Astrocyte (in vitro differentiated cells and primary cell): ENCODE measurements at places on chromosomes 13 and 19.

- no peaks in the 10 kb centered on the region for H3K27me3 ChIP-seq
- H3K36me3 ChIP-seq: no peaks in the 10 kb centered on the region
- DNase-seq: peak; percentile 49
- H3K4me1 ChIP-seq: peaks cover 10% of the 10 kb centered on the region
- peak overlapping the region; percentile 84 for H3K4me3 ChIP-seq
- peak overlapping the region; percentile 76 for H3K27ac ChIP-seq
Observed at GRCh38 chr13:94550062-94550738, 45.8 kb downstream of the TGDS start.

- no peaks in the 10 kb centered on the region for H3K4me1 ChIP-seq
- H3K36me3 ChIP-seq: no peaks in the 10 kb centered on the region
- H3K4me3 ChIP-seq: no peak overlapping the region
- H3K27ac ChIP-seq: no peak overlapping the region
- peaks cover 2% of the 10 kb centered on the region for H3K27me3 ChIP-seq
Observed at GRCh38 chr19:17441241-17442021, 7.0 kb downstream of the TMEM221 start.

DNA sequence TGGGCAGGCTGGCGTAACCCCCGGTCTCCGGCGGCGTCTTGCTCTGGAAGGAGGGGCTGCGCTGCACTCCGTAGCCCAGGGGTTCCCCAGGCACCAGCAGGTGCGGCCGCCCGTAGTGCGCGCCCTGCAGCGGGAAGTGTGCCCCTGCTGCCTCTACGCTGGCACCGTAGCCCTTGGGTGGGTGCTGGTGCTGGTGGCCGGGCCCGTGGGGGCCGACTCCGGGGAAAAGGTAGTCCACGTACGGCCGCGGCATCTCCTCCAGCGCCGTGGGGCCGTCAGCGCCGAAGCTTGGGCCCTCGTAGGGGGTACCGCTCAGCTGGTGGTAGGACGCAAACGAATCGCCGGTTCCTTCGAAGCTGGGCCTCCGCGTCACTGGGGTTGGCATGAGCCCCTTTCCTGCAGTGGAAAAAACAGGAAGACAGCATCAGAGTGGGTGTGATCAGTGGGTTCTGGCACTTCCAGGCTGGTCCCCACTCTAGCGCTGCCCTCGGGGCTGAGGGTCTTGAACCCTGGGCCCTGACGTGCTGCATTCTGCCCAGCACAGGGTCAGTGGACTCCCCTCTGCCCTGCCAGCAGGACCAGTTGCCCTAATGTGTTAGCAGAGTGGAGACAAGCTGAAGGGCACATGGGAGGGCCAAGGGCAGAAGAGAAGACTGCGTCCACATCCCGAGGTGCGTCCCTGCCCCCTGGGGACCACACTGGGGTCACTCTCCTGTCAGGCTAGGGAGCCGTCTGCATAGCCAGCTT lies 72.3 kb downstream of the LATS2 start:
- peaks cover 30% of the 10 kb centered on the region for H3K36me3 ChIP-seq
- H3K27me3 ChIP-seq: no peaks in the 10 kb centered on the region
- no peak overlapping the region for H3K27ac ChIP-seq

GRCh38 chr13:32902874-32903273 lies 113.3 kb upstream of the KL start:
- peak; percentile 74 for DNase-seq
- no peaks in the 10 kb centered on the region for H3K36me3 ChIP-seq
- H3K27me3 ChIP-seq: no peaks in the 10 kb centered on the region
- peaks cover 36% of the 10 kb centered on the region for H3K4me1 ChIP-seq
- H3K27ac ChIP-seq: no peak overlapping the region
- H3K4me3 ChIP-seq: no peak overlapping the region

- no peaks in the 10 kb centered on the region for H3K4me1 ChIP-seq
- DNase-seq: no peak
- H3K36me3 ChIP-seq: no peaks in the 10 kb centered on the region
- H3K4me3 ChIP-seq: no peak overlapping the region
- H3K27me3 ChIP-seq: no peaks in the 10 kb centered on the region
Observed at GRCh38 chr13:90385781-90386489, 961.6 kb upstream of the MIR17HG start.
